ENCODE measurements at places on chromosomes 4 and X. TPM values are rescaled to one million over a fixed set of nuclear protein-coding genes. Genes with fewer than 3 reads are reported as not detected.

RNF150 gene
- 1.0 TPM for total RNA-seq

LGI2 gene
- not detected for total RNA-seq

TMPRSS11A gene
- not detected for total RNA-seq

PNCK gene
- total RNA-seq: 0.15 TPM

All from bronchus fibroblast of lung (primary cell).